ENCODE measurements at places on chromosomes 1 and 21.

DNA sequence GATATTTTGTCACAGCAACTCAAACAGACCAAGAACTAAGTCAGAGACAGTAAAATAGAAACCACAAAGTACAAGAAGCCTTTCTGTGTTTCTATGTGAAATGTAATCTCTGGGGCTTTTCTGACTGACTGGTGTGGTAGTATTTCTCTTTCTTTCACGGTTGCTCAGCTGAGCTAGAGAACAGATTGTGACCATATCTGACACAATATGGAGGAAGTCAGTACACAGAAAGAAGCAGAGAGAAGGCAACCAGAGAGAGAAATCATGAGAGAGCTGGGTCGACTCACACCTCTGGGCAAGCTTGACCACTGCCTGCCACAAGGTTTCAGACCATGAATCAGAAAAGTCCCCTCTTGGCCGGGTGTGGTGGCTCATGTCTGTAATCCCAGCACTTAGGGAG lies 208.9 kb upstream of the GREM2 start:
- DNase-seq = no peak

DNA sequence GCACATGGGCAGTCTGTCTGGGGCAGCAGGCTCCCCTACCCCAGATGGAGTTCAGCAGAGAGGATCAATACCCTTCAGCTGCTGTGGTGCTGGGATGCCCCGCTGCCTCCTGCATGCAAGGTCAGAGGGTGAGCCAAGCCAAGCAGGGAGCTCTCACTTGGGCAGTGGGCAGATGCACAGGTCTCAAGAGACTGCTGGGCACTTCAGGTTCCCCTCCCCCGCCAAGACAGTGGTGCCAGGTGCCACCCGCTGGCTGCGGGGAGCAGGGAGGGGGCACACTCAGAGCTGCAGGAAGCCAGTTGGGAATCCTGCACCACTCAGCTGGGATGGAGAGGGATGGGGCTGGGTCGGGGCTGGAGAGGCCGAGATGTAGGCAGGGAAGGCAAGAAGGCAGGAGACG lies 15.8 kb upstream of the EVA1B start:
- no peak for DNase-seq

DNA sequence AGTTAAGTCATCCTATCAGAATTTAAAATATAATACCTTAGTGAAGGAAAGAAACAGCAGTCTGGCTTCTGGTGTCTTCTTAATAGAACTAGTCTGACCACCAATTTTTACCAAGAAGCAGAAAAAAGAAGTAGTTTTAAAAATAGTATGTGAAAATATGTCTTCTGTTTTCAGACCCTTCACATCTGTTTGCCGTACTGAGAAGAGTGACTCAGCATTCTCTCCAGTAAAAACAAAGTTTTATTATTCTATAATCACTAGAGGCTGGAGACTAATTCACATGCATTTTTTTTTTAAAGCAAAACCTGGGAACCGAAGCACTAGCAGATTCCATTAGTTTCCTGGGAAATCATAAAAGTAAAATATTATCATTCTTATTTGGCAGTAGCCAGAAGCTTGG lies 163.8 kb downstream of the COL24A1 start:
- DNase-seq = no peak

DNA sequence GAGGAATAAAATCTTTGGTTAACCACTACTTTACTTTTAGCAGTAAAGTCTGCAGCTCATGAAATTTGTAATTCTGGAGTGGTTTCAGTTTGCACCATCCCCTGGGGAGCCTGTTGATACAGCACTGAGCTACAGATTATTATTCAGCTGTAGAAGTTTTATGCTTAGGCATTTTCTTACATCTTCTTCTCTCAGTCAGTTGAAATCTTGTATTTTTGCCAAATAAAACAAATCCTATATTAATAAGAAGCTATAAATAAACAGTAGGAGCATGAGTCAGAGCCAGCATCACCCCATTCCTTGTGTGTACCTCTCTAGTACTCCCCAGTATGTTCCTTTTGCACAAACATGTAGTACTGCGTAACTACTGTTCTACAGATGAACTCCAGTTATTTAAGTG lies 118.9 kb downstream of the ATF6 start:
- no peak for DNase-seq

- no peak for DNase-seq
Measured at GRCh38 chr1:20981915-20982314, 194.8 kb downstream of the EIF4G3 start.
